Smooth muscle cell of bladder (primary cell): ENCODE measurements at places on chromosomes 2 and 18. TPM values are rescaled to one million over a fixed set of nuclear protein-coding genes. Genes with fewer than 3 reads are reported as not detected.

REL gene
- 1.7 and 2.7 TPM in 2 replicates for total RNA-seq

POTEI gene
- under 0.01 TPM in 1 of 2 replicates, not detected in the other for total RNA-seq

STRADB gene
- 37.1 and 44.5 TPM in 2 replicates for total RNA-seq

ALK gene
- under 0.01 TPM in 2 replicates for total RNA-seq

SLC16A14 gene
- 3.3 and 4.1 TPM in 2 replicates for total RNA-seq

SRD5A2 gene
- not detected in 2 replicates for total RNA-seq

COA5 gene
- total RNA-seq: 39.7 and 41.9 TPM in 2 replicates
